ENCODE measurements at places on chromosomes 12 and 14.

GRCh38 chr14:38887696-38888095 lies 215.3 kb downstream of the SEC23A start:
- DNase-seq: no peak

- DNase-seq: no peak
Observed at GRCh38 chr12:1528791-1529190, 65.6 kb downstream of the FBXL14 start.

DNA sequence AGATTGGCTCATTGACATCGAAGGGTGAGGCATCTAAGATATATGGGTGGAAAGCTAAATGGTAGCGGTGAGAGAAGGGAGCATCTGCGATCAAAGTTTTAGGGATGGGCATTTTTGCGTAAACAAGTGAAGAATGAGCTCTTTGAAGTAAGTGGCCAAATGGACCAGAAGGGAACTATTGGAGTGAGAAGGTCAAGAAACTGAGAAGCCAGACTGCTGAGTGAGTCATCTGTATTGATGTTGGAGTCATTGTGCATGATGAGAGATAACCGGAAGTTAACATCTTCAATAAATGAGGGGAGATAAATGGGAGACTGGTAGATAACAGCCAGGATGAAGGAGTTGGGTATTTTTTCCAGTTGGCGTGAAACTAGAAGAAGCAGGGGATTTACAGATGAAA lies 271.9 kb upstream of the PDE3A start:
- DNase-seq: no peak

GRCh38 chr12:78721906-78722305 lies 142.7 kb upstream of the SYT1 start:
- DNase-seq: no peak

- DNase-seq: no peak
Observed at GRCh38 chr14:71918955-71919354, 13.3 kb upstream of the RGS6 start.

GRCh38 chr12:2834581-2835491 lies at the start of gene NRIP2:
Gene NRIP2 (minus strand): TSS chr12:2835035. CDS start chr12:2834983, 52 bp downstream.
- DNase-seq: no peak

GRCh38 chr12:57993834-57994233 lies 52.5 kb downstream of the ATP23 start:
- DNase-seq: no peak

DNA sequence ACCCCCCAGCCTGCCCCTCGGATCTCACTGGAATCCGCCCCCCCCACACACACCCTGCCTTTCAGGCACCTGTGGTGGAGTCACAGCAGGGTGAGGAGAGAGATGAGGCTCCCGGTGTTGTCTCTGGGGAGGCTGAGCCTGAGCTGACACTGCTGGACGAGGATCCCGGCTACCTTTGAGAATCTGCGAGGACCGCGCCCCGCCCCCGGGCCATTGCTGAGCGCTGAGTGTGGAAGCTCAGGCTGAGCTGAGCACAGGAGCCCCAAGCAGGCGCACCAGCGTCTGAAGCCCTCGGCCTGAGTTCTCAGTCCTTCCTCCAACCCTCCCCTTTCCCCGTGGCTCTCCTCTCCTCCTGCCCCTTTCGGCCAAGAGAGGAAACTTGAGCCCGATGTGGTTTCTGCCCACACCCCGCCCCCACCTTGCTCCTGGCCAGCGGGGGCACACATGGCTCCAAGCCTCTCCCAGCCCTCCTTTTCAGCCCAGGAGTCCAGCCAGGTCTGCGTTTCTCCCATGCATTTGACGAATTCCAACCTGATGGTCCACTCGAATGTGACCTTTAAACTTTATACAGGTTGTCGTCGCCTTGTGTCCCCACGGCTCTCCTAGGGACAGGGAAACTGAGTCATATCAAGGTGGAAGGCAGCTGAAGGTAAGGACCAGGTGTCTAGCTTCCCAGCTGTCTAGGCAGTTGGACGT lies at the start of gene NFE2:
Gene NFE2, minus strand, starts transcription at position 284 of the 696 bp plus-strand sequence. CDS start 5,767 bp downstream, outside the sequence.
- no peak for DNase-seq

DNA sequence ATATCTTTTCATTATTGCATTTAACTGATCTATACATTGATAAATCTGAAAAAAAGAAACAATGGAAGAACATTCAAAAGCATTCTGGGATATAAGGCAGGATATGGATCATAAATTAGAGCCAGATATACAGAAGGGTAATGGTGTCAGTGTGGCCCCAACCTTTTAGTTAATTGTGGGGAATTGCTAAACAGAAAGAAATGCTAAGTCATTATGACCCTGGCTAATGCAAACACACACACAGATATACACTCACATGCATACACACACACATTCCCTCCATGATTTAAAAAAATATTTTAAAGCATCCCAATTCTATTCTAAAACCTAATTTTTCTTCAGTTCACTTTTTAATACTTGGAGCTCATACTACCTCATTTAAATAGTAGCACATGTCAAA lies 404.5 kb downstream of the BCAT1 start:
- no peak for DNase-seq

DNA sequence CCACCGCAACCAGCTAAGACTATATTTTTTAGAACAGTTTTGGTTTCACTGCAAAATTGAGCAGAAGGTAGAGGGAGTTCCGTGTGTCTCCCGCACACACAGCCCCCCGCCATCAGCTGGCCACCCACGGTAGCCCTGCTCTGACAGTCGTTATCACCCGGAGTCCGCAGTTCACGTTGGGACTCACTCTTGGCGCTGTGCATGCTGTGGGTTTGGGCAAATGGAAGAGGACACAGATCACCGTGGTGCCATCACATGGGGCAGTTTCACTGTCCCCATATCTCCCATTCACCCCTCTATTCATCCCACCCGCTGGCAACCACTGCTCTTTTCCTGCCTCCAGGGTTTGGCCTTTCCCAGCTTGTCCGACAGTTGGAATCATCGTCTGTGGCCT lies 31.8 kb upstream of the ULK1 start:
- DNase-seq: no peak

GRCh38 chr14:92704036-92704804 lies 44.2 kb downstream of the LGMN start:
- DNase-seq: no peak

- DNase-seq: no peak
Observed at GRCh38 chr12:56087220-56087619, 7.3 kb downstream of the ERBB3 start.

DNA sequence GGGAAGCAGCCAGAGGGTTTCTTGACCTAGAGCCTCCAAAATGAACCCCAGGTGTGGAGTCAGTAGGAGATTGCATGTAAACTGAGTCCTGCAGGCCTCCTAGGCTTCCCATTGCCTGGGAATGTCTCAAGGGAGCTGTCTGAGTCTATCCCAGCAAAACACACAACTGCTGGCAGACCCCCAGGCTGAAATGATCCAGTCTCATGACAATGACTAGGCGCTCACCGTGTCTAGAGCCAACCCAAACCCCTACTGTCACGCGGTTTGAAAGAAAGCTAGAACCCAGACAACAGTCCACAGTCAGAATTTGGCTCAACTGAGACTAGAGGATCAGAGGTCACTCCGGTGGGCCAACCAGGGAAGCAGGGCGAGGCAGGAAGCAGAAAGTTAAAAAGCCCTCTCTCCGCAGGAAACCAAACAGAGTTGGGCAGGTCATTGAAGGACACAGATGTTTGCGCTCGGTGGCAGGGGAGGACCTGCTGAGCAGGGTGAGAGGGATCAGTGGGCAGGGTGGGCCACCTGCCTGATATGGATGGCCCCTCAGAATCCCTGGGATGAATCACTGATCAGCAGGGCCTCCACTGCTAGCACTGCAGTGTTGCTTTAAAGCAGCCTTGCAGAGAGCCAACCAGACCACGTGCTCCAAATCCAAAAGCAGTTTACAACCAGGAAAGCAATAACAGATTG lies 23.8 kb downstream of the ACTN1 start:
- no peak for DNase-seq

GRCh38 chr12:92530706-92531105 lies 172.1 kb upstream of the PLEKHG7 start:
- DNase-seq: no peak

DNA sequence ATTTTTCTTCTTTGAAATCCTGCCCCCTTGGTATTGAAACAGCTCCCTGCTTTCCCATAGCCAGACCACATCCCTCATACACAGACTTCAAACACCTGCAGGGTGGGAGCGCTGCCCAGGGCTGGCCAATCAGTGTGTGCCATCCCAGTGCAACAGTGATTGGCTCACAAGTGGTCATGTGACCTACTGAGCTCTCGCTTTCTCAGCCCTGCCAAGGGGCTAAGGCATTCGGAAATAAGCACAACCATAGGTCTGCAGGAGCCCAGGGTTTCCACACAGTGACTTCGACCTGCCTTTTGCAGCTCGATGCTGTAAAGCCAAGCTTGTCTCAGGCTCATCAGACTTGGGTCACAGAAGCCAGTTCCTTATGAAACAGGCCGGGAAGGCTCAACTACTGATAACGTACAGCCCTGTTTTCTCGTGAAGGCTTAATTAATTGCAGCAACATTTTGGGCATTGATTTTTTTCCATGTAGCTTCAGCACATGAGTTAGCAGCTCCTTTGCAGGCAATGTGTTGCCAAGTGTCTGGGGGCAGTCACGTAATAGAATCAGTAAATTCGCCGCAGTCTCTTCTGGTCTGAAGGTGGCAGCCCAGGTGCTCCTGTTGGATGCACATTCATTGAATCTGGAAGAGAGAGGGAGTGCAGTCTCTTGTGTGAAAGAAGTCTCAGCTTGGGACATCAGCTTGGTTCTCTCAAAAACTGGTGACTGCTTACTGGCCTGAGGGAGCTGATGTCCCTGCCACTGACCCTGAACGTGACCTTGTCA lies 1091.8 kb downstream of the AACS start:
- no peak for DNase-seq

- DNase-seq: no peak
Observed at GRCh38 chr14:46540986-46541385, 110.6 kb downstream of the RPL10L start.

- DNase-seq: no peak
Observed at GRCh38 chr12:49946086-49946485, 4.5 kb upstream of the AQP2 start.

DNA sequence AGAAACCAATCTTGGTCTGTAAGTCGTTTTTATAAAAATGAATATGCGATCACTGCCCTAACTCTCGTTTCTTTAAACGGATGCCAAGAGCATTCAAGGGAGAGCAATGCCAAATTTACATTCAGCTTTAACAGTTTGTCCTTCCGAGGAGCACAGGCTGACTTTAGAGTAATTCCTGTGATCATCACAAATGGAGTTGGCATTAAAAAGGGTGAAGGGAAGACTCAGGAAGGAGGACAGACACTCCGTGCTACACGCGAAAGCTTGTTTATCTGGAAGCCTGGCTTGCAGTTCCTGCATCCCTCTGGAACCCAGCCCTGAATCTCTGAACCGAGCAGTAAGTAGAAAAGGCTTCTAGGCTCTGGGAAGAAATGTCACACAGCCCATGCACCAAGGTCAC lies 78.4 kb downstream of the PAPOLA start:
- no peak for DNase-seq

Data from cortex of kidney (tissue), 1 donor.